ENCODE measurements at places on chromosomes 2 and 18.

DNA sequence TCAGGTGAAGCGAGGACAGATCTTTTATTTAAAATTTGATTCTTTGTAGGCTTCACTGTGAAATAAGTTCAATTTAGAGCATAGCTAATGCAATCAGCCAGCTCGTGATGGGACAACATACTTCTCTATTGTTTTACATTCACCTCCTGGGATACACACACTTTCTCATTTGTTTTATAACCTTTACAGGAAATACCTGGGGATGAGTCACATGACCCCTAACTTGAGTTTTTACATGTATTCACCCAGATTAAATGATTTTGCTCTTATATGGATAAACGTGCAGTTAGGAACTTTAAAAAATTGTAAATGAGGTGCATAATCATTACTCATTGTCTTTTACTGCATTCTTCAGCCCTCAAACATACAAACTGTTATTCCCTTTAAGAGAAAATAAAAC, 152.1 kb downstream of the NEDD4L start:
- no peak for DNase-seq

DNA sequence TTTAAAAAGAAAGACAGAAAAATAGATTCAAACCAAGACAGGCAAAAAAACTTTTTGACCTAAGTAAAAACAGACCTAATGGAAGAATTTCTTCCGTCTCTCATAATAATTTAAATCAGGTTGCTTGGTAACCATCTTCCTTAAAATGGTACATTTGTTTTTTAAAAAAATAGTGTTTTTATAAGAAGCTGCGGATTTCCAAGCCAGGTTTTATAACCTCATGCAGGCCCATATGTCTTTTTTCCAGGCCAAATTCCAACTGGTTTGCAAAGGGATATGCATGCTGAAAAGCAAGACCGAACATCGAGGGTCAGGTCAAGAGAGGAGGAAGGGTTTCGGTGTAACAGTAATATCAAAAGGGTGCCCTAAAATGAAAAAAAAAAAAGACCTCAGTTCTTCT, 172.9 kb downstream of the MAIP1 start:
- DNase-seq: no peak

DNA sequence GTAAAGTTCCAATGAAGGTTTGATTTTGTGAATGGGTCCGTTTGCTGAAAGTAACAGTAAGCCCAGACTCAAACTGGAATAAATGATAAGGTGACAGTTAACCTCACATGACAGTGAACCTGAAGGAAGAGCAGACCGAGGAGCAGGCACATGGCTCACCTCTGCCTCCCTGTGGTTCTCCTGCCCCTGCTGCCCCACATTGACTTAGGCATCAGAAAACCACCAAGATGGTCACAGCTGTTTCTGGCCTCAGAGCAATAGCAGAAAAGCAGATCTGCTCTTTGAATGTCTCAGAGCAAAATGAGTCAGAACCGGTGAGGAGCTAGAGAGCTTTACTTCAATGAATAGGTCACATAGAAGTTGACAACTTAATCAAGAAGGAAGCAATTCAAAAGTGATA, 487.6 kb downstream of the METTL4 start:
- no peak for DNase-seq

DNA sequence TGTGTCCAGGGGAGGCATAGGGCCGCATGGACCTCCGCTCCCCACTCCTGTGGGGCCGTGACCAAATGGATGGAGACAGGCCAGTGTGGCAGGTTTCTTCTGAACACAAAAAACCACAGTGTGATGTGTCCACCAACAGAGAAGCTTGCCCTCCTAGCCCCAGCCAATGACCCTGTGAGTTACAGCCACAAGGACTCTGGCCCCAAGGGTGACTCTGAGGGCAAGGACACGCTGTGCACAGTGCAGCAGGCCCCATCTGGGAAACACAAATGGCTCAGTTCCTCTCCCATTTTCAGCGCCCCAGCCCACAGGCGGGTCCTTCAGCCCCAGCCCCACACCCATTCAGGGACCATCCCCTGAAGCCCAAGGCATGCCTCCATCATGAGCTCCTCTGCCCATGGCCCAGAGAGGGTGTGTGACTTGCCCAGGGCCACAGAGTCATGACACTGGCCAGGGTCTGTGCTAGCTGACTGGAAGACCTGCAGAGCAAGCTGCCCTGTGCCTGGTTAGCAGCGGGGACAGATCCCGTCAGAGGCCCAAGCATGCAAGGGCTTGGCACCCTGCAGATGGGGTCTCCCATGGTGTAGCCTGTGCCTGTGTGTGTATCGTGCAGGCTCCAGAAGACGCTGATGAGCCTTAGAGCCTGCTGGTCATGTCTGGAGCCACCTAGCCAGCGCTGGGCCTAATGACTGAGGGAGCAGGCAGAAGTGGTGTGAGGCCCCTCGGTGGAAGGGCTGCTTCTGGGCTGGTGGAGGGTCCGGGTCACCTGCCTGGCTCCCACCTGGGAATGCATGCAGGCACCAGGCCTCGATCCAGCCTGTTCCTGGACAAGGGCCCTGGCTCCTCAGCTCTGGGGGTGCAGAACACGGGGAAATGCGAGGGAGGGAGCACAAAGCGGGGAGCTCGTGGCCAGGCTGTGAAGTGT, 47.7 kb downstream of the HS6ST1 start:
- no peak for DNase-seq

DNA sequence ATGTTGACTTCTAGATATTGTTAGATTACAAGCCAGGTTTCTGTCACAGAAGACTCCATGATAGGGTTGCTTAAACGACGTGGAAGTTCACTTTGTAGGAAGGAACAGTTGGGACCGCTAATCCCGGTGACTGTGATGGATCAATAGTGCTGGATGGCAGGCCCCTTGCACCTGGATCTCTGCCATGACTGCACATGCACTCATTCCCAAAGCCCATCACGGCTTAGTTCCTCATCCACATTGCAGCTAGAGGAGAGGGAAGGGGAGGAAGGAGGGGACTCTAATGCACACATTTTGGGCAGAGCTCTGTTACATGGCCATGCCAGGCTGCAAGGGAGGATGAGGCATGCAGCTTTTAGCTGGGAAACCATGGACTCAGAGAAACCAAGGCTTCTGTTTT, 773.7 kb upstream of the RAB6C start:
- DNase-seq: no peak

DNA sequence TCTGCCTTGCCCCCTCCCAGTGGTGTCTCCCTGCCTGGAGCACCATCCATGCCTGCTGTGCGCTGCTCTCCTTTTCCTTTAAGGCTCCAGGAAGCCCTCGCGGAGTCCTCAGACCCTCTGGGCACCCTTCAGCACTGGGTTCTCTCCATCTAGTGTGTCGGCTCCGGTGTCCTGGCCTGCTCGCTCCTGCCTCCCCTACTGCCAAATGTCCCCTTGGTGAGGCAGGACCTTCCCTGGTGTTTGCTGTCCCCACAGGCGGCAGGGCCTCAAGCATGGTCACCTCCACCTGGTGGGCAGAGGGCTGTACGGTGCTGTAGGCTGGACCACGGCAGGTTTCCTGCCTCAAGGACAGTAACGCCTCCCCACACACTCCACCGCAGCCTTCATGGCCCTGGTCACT, 90.2 kb downstream of the DGKD start:
- DNase-seq: no peak

DNA sequence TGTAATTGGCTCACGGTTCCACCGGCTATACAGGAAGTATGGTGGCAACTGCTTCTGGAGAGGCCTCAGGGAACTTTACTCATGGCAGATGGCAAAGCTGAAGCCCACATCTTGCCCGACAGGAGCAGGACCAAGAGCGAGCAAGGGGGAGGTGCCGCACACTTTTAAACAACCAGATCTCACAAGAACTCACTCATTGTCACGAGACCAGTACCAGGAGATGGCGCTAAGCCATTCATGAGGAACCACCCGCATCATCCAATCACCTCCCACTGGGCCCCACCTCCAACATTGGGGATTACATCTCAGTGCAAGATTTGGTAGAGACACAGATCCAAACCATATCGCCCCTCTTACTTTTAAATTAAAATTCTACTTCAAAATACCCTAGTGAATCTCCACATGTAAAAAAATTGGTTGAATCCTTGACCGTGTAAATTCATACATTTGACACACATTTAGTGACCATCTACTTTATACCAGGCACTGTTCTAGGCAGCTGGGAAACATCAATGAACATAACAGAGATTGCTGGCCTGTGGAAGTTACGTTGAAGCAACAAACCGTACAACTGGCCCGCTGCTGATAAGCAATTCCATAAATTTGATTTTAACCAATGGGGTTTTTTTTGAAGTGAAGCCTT, 87.6 kb downstream of the ALPK2 start:
- no peak for DNase-seq

DNA sequence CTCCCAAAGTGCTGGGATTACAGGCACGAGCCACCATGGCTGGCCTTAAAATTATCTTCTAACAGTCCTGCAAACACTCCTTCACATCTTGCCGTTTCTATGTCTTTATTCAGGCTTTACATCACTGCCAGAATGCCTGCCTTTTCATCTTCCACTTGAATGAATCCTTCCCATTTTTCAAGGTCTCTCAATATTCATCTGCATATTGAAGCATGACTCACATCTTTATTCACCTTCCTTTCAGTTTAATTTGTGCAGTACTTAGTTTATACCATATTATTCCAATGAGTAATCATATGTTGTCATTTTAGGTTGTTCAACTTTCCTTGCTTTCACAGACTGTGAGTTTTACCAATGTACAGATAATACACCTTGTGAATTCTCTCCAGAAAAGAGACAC, 510.1 kb upstream of the PIK3C3 start:
- no peak for DNase-seq

DNA sequence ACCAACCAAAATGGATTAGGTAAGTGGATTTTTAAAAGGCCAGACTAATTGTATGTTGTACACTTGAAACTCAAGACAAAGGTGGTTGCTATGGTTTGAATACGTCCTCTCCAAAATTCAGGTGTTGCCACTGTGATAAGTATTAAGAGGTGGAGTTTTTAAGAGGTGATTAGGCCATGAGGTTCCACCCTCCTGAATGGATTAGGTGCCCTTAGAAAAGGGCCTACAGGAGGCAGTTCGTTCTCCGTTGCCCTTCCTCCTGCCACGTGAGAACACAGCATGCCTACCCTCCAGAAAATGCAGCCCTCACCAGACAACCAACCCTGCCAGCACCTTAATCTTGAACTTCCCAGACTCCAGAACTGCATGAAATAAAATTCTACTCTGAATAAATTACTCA, 51.2 kb downstream of the CHMP3 start:
- no peak for DNase-seq

DNA sequence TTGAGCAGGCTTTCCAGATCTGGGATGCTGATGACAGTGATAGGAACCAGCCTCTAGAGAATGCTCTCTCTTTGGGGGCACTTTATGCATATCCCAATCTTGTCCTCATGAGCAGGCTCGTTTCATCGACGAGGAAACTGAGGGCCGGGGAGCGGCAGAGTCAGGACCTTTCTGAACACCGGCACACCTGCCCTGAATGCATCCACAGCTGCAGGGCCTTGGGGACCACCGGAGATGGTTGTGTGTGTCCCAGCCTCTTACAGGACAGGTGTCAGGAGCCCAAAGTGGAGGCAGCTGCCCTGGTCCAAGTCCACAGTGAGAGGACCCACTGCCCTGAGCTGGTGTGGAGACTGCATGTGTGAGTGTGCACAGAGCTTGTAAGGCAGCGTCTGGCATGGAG, 47.6 kb upstream of the FAHD2A start:
- DNase-seq: no peak

GRCh38 chr2:221447310-221447709, 124.8 kb downstream of the EPHA4 start:
- DNase-seq: no peak

GRCh38 chr2:237661799-237662328, 34.5 kb downstream of the LRRFIP1 start:
- DNase-seq: no peak

DNA sequence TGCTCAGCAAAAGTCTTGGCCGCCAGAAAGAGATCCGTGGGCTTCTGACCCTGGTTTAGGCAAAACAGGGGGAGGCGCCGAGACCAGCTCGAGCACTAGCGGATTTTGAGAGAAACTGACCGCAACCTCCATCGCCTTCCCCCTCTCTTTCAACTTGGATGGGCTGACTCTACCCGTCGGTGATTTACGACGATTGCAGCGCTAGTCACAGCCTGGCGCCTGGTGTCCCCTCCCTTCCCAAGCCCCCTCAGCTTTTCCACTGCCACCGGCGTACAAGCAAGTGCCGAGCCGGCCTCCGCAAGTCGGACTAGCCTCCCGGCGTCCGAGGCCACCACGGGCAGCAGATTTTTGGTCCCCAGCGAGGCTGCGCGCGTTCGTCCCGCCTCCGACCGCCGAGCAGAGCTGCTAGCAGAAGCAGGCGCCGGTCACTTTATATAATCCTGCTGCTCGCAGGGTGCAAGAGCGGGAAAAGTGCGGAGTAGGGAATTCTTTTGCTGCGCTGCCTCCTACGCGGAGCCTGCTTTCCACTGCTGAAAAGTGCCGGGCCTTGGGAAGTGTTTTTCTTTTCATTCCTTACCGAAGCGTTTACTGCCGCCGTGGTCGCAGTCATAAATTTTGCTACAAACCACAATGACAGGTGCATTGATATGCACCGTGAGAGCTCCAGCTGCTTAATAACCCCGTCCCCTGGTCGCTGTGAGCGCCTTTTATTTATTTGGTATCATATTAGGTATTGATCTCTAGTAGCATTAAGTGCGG, 7.7 kb downstream of the HOXD3 start:
- no peak for DNase-seq

- DNase-seq: no peak
These were observed 21.9 kb downstream of the CHMP3 start for GRCh38 chr2:86541334-86541733.

- no peak for DNase-seq
These were observed 111.2 kb upstream of the HDAC4 start for GRCh38 chr2:239512054-239512453.

DNA sequence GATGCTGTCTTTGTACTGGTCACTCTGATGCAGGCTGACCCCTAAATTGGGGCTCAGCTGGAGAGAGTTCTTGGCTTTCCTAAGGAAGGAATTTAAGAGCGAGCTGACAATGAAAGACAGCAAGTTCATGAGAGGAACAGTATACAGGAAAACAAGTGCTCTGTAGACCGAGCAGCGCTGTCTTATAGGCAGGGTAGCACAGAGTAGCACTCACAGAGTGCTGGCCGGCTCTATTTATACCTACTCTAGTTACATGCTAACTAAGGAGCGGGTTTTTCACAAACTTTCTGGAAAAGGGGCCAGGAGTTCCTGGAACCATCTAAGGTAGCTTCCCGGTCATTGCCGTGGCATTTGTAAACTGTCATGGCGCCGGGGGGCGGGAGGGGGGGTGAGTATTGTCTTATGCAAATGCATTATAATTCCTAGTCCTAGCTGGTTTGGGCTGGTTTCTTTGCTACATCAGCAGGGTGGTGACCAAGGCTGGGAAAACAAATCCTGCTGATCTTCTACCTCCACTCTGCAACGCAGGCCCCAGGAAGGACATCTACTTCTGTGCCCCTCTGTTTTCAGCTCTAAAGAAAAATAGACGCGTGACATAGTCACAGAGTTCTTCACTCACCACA, 31.6 kb upstream of the MAP3K20 start:
- no peak for DNase-seq
